ENCODE measurements at places on chromosomes 5 and 9.

DNA sequence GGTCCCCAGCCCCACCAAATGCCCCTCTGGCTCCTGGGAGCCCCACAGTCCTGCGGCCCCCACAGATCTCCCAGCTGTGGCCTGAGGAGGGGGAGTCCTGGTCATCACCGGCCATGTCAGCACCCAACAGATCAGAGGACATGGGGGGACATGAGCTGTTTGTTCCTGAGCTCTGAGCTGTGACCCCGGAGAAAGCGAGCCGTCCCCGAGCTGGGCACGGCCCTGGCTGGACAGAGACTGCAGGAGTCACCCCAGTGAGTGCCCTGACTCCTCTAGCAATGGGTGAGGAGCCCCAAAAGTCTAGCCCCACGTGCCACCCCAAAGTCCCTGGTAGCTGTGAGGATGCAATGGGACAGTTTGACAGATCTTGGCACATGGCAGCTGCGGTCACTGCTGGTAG is 25.7 kb downstream of the CCDC187 start:
- H3K27ac ChIP-seq = no peak overlapping the region
- H3K4me1 ChIP-seq = no peaks in the 10 kb centered on the region
- H3K27me3 ChIP-seq = no peaks in the 10 kb centered on the region
- no peaks in the 10 kb centered on the region for H3K36me3 ChIP-seq
- DNase-seq = no peak

- peaks cover 3% of the 10 kb centered on the region for H3K4me1 ChIP-seq
- H3K27ac ChIP-seq = no peak overlapping the region
- H3K4me3 ChIP-seq = no peak overlapping the region
- no peaks in the 10 kb centered on the region for H3K27me3 ChIP-seq
- H3K36me3 ChIP-seq = no peaks in the 10 kb centered on the region
Observed at GRCh38 chr5:14284392-14285148, 141.4 kb downstream of the TRIO start.

- no peaks in the 10 kb centered on the region for H3K36me3 ChIP-seq
- H3K4me3 ChIP-seq = no peak overlapping the region
- DNase-seq = no peak
- peaks cover 5% of the 10 kb centered on the region for H3K27me3 ChIP-seq
Observed at GRCh38 chr5:57561231-57561842, 78.7 kb upstream of the ACTBL2 start.

DNA sequence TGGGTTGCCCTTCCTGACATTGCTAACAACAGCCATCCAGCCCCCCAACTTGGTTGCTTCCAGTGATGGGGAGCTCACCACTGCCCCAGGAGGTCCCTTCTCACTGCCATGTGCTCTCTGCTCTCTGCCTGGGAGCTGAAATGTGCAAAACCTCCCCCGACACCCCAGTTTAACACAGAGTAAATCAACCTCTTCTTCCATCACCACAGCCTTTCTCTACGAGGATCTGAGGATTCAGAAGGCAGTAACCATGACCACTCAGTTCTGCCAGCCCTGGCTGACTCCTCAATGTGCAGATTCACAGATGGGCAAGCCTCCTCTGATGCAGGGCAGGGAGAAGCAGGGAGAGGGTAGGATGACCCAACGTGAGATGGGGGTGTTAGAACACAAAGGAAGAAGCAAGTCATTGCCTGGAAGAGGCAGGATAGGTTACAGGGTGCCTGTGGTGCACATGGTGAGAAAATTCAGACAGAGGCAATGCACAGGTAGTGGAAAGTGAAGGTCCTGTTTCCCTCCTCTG is 185.0 kb downstream of the DAB2IP start:
- peaks cover 10% of the 10 kb centered on the region for H3K4me1 ChIP-seq
- H3K4me3 ChIP-seq = no peak overlapping the region
- no peak for DNase-seq
- H3K36me3 ChIP-seq = peaks cover 2% of the 10 kb centered on the region

- no peak for DNase-seq
- peaks cover 31% of the 10 kb centered on the region for H3K4me1 ChIP-seq
- no peak overlapping the region for H3K4me3 ChIP-seq
- no peaks in the 10 kb centered on the region for H3K36me3 ChIP-seq
- no peaks in the 10 kb centered on the region for H3K27me3 ChIP-seq
Observed at GRCh38 chr9:88326015-88326414, 62.2 kb upstream of the SPIN1 start.

- no peaks in the 10 kb centered on the region for H3K4me1 ChIP-seq
- H3K4me3 ChIP-seq = no peak overlapping the region
- H3K27me3 ChIP-seq = no peaks in the 10 kb centered on the region
Observed at GRCh38 chr9:30622561-30622960, 1761.9 kb upstream of the ACO1 start.

DNA sequence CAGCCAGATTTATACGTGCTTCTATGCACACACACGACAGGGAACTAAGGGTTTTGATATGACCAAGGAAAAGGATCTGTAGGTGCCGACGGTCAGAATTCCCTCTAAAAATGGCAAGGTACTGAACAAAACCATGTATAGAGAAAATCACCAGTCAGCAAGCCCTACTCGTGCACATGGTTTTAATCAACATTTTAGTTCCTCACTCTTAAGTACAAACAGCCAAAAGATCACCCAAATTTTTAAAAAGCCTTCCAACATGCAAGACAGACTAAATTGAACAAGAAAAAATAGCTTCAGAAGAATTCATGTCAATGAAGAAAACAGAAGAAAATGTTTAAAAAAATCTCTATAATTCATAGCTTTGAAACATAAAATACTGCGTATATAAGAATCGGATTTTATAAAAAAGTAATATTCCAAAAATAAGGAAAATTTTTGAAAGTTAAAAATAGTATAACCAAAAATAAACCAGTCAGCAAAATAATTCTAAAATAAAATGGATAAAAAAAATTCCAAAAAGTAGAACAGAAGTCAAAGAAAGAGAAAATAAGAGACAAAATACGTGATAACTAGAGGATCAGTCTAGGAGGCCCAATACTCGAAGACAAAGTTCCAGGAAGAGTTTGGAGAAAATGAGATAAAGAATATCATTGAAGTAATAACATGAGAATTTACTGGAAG is 43.0 kb upstream of the KCNV2 start:
- no peak overlapping the region for H3K4me3 ChIP-seq
- H3K4me1 ChIP-seq = no peaks in the 10 kb centered on the region
- no peak for DNase-seq
- no peaks in the 10 kb centered on the region for H3K27me3 ChIP-seq
- no peaks in the 10 kb centered on the region for H3K36me3 ChIP-seq
- H3K27ac ChIP-seq = no peak overlapping the region

All from activated CD8-positive, alpha-beta T cell treated with anti-CD3 and anti-CD28 coated beads for 36 hours (primary cell).